ENCODE measurements at places on chromosomes 5 and 9.

GRCh38 chr9:6987381-6987780, 229.6 kb downstream of the KDM4C start:
- DNase-seq = no peak

- DNase-seq = no peak
Observed at GRCh38 chr5:67908126-67908765, 307.3 kb upstream of the PIK3R1 start.

GRCh38 chr5:95963650-95964410, 2.2 kb upstream of the ELL2 start:
- no peak for DNase-seq

DNA sequence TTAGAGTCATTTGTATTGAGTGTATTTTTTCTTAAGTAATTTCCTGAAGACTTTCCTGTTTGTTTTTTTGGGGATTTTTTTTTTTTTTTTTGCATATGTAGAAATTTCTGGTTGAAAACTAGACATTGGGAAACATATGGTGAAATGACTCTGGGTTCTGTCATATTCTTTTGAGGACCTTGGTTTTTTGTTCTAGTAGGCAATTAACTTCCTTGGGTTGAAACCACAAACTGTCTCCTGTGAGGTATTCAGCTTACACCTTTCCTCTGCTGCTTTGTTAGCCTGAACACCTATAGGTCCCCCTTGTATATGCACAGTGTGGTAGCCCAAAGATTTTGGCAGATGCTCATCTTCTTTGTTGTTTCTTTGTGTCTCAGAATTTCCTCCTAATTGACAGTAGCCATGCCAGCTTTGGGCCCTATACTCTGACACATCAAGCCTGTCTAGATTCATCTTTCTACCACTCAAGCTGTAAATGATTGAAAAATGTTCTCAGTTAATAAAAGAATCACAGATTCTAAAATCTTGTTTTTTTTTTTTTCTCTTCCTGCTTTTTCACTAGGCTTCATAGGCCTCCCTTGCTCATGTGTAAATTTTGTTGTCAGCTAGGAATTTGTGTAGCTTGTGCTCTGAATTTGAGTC, 140.6 kb downstream of the COMMD10 start:
- no peak for DNase-seq

DNA sequence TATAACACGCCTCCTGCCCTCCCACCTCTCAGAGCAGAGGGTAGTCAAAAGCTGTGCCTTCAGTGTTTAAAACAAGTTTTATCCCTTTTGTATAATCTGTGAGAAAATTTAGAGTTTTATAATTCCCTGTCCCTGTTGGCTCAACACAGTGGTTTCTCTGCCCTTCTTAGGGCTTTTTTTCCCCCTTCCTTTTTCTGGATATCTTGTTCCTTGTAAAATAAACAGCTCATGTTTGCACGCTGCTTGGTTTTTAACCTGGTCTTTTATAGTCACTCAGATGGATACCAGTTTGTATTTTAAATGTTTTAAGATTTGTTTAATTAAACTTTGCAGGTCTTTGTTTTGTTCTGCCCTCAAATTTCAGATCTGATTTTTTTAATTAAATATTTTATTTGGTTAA, 26.7 kb downstream of the OCLN start:
- no peak for DNase-seq

DNA sequence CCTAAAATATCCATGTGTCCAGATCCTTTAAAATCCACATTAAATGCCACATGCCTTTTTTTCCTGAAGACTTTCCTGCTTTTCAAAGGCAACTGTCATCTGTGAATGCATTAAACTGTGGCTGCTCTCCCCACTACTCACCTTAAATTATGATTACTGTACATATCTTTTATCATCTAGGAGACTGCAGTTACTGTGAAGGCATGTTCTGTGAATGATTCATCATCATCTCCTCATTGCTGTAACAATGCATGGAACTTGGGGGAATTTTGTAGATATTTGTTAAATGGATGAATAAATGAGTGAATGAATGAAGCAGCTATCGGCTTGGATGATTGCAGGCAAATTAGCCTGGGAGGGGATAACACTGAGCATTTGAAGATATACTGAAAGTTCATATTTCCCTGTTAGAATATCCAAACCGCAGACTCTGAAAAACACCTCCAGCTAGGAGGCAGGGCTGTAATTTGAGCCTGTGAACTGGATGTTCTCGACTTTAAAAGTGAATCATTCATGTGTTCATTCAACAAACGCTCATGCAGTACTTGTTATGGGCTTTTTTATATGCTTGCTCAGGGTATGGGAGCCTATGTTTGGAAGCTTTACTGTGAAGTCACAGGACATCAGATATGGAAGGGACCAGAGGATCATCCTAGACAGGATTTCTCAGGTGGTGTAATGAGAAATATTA, 519.2 kb downstream of the KIF4B start:
- no peak for DNase-seq

GRCh38 chr5:171795381-171795780, 9.8 kb downstream of the SMIM23 start:
- no peak for DNase-seq

- no peak for DNase-seq
Observed at GRCh38 chr5:180153099-180153498, 55.9 kb downstream of the RASGEF1C start.

DNA sequence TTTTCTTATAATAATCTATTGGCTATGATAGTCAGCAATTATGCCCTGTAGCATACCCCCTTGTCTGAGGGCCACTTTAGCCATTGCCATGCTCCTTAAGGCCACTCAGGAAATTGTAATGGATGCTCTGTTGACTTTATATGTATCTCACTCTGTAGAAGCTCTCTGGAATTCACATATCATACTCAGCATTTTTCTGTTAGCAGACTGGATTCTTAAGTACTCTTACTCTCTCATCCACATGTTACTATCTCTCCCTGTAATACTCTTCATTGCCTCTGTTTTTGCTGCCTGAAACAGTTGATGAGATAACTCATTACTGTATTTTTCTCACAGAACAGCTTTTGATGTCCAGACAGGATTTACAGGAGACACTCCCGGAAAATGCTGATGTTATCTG, 24.2 kb downstream of the TMEM232 start:
- DNase-seq = no peak

DNA sequence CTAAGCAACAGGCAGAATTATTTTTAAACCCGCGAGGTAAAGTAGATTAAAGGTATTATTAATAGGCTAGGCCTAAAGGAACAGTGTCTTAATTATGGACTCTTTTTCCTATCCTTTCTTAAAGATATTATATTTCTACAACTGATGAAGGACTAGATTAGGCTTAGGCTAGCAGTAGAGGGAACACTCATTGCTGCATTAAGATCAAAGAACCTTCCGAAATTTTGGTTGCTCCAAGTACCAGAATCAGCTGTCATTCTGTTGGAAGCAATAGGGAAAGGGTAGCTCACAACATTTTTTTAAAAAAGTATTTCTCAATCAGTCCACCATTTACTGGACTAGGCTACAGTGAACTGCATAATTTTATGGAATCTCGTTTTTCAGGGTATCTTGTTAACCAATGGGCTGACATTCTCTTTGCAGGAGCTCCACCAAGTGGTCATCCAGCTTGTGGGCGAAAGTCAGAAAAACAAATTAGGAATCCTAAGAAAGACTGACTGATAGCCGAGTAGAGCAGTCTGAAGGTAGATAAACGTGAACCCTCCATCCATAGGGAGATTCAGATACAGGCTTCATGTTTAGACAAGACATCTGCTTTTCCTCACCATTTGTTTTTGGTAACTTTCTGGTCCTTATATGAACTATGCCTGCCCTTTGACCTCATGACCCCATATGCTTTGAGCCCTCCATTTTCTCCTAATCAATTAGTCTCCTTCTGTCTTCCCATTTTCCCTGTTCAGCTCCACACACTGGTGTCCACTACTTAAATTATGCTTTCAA, 103.6 kb upstream of the CHD1 start:
- DNase-seq = peak; percentile 9

DNA sequence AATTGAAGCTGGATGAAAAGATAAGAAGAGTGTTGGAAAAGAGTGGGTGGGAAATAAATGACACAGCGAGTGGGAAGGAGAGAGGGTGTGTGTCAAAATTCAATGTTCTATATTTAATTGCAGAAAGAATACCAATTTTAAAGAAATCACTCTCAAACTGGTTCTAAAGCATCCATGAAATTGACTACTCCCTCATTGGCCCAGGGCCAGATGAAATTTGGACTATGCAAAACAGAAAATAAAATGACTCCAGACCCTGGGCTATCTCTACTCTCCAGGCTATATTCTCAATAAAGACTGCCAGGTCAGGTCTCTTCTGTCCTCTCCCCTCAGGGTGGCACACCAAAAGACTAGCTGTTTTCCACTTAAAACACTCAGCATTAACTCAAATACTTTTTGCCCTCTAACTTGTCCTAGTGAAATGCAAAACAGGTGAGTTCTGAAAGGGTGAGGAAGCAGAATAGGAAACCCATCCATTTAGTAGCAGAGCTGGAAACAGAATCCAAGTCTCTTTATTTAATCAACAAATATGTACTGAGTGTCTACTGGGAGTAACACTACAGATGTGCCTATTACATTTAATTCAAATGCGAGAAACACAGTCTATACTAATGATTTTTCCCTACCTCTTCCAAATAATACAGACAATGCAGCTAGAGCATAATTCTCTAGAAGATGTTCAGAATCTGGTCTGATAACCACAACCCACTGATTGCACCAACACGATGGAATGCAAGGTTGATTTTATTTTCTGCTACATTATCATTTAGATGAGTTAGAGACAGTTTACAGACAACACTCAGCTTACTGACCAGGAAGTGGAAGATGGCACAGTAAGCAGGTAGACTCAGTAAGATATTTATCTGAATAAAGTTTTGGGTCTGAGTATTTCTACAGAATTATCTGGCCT, 42.1 kb downstream of the EFCAB9 start:
- DNase-seq = no peak

DNA sequence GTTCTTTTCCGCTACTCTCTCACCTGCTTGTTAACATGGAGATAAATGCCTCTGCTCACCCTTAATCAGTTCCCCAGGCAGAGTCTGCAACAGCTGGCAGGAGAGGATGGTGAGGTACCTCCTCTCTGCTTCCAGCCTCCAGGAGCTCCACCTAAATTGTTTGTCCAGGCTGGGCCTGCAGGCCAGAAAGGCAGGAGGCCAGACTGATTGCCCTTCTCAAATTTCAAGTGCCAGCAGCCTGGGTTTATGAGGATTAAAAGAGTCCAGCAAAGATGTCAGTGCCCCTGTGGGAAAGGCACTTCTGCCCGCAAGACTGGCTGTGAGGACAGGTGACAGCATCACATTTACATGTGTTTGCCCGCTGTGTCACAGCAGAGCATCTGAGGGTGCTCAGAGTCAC, 19.8 kb downstream of the CORO2A start:
- no peak for DNase-seq

GRCh38 chr9:8420416-8420815, 620.8 kb upstream of the DMAC1 start:
- no peak for DNase-seq

DNA sequence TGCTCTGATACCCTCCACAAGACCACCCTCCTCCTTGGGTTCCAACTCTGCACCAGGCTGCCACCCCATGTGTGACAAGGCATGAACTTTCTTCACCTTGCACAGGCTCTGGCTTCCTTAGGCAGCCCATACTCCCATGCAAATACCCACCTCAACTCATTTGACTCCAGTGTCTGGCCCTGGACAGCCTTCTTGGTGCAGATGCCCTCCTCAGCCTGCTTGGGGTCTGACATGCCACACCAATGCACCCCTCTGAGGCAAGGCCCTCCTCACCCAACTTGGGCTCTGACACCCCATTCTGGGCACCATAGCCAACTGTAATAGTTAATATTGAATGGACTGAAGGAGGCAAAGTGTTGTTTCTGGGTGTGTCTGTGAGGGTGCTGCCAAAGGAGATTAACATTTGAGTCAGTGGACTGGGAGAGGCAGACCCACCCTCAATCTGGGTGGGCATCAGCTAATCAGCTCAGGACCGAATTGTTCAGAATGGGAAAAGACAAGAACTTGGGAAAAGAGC, 115.0 kb upstream of the EPB41L4A start:
- no peak for DNase-seq

DNA sequence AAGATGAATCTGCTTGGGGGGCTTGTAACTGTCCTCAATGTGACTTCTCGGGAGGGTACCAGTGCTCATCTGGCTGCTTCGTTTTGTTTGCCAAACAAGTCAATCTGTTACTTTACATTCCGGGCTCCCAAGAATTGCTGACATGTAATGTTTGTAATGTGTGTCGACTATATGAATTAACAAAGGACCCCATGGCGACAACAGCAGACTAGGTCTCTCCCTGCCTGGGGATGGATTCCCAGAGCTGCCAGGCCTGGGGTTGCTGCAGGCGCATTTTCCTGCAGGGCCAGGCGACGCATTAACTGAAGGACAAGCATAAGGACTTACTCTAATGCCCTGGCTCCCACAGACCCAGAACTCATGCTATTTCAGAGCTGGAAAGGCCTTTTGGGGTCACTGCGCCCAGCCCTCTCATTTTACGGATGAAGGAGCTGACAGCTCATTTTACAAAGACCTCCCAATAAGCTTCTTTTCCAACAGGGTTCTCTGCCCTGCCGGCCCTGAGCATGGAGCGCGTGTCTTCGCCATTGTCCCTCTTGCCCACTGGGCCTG, 214.8 kb downstream of the TTLL11 start:
- DNase-seq = no peak

- no peak for DNase-seq
Observed at GRCh38 chr5:893137-893506, 438 bp downstream of the TRIP13 start.

- no peak for DNase-seq
Observed at GRCh38 chr9:4691795-4692194, 12.4 kb downstream of the CDC37L1 start.

DNA sequence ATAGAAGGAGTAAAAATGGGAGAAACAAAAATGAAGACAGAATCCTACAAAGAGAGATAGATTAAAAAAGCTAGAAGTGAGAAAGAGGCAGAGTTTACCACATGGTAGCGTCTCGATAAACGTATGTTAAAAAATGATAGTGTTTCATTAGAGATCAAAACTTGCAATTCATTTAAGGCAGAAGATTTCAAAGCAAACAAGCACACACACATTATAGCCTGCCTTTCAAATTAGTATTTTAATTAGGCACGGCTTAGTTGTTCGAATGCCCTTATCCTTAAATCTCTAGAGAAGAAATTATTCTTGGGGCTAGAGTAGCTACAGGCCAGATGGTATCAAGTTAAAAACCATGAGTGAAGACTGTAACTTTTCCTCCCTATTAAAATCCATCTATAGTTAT, 6.0 kb downstream of the STOM start:
- DNase-seq = no peak

Data from NCI-H1048 (cell line).